SK-N-SH (cell line): ENCODE measurements at places on chromosomes 7 and 10. TPM values are rescaled to one million over a fixed set of nuclear protein-coding genes. Genes with fewer than 3 reads are reported as not detected.

GRCh38 chr7:50835156-50835555 is 52.5 kb upstream of the GRB10 start:
- no peak for DNase-seq

DNA sequence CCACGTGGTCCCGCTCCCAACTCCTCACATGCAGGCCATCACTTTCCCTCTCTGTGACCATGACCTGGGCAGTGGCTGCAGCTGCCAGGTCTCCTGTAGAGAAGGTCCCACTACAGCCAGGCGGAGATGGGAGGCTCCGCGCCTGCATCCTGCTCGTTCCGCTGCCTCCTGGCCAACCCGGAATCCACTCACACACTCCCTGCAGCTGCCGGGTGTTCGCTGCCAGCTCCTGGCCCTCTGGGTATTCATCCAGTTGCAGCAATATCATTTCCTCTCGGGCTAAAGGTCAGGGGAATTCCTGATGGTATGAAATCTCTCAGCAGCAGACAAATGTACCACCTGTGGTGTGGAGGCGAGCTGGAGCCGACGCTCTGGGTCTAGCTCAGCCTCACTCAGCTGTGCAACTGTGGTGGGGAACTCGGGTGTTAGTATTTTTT is 65.7 kb downstream of the TLL2 start:
- DNase-seq = no peak

ASB10 gene
- not detected in 2 replicates for polyA plus RNA-seq

NUTM2E gene
- polyA plus RNA-seq = 0.05 and 0.19 TPM in 2 replicates

DNA sequence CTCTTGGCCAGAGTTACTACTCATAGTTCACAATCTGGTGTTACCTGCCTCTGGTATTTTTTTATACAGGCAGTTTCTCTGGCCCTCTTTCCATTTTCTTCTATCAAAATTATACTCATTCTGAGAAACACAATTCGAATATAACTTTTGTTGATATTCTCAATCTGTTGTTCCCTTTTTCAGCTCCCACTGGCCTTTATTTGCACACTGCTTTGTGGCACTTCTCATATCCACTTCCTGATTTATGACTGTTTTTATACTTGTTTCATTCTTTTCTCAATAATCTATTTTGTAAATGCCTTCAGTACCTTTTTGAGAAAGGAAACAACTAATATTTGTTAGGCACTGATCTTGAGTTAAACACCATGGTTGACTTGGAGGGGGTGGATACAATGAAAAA is 93.8 kb upstream of the HDAC9 start:
- no peak for DNase-seq

LANCL2 gene
- polyA plus RNA-seq = 25.8 and 36.7 TPM in 2 replicates

- DNase-seq = no peak
Measured at GRCh38 chr10:113788604-113789083, 37.2 kb downstream of the PLEKHS1 start.
